ENCODE measurements at places on chromosomes 16 and 17. TPM values are rescaled to one million over a fixed set of nuclear protein-coding genes. Genes with fewer than 3 reads are reported as not detected.

The OR3A3 gene
- not detected for polyA plus RNA-seq

The IL17C gene
- not detected for polyA plus RNA-seq

The ARL16 gene
- polyA plus RNA-seq, result 44.4 TPM

The RAMP2 gene
- 178 TPM for polyA plus RNA-seq

The FZD2 gene
- 1.3 TPM for polyA plus RNA-seq

The NTN1 gene
- 2.0 TPM for polyA plus RNA-seq

The TBC1D3K gene
- not detected for polyA plus RNA-seq

The IGSF6 gene
- polyA plus RNA-seq, result 0.32 TPM

The ACTG1 gene
- 1,930 TPM for polyA plus RNA-seq

The TSPAN10 gene
- polyA plus RNA-seq, result 0.86 TPM

The MYH1 gene
- polyA plus RNA-seq, result not detected

The STXBP4 gene
- 8.5 TPM for polyA plus RNA-seq

The RCVRN gene
- 0.10 TPM for polyA plus RNA-seq

The ZFP3 gene
- polyA plus RNA-seq, result 1.0 TPM

The GNAO1 gene
- polyA plus RNA-seq, result 5.4 TPM

The KRTAP9-1 gene
- not detected for polyA plus RNA-seq

The VAT1L gene
- polyA plus RNA-seq, result 0.22 TPM

The NEUROD2 gene
- 0.01 TPM for polyA plus RNA-seq

The GGT6 gene
- polyA plus RNA-seq, result 20.3 TPM

The SERPINF2 gene
- polyA plus RNA-seq, result 11.9 TPM

The EIF3CL gene
- polyA plus RNA-seq, result 54.1 TPM

The ZPBP2 gene
- not detected for polyA plus RNA-seq

The NOXO1 gene
- polyA plus RNA-seq, result 0.15 TPM

The NUPR1 gene
- polyA plus RNA-seq, result 189 TPM

The KCNH4 gene
- polyA plus RNA-seq, result 0.06 TPM

The PDILT gene
- 9.2 TPM for polyA plus RNA-seq

The KRTAP1-1 gene
- not detected for polyA plus RNA-seq

The GRIN2A gene
- polyA plus RNA-seq, result 0.03 TPM

The SDR42E2 gene
- not detected for polyA plus RNA-seq

The MT4 gene
- not detected for polyA plus RNA-seq

The DPEP2NB gene
- polyA plus RNA-seq, result not detected

The SYT17 gene
- polyA plus RNA-seq, result 1.7 TPM

The AATK gene
- 5.2 TPM for polyA plus RNA-seq

The ABI3 gene
- 1.7 TPM for polyA plus RNA-seq

The PERCC1 gene
- polyA plus RNA-seq, result not detected

The KRTAP2-2 gene
- polyA plus RNA-seq, result not detected

The BAIAP3 gene
- polyA plus RNA-seq, result 2.7 TPM

The FN3K gene
- polyA plus RNA-seq, result 14.1 TPM

The CRYBA1 gene
- not detected for polyA plus RNA-seq

The KRT23 gene
- polyA plus RNA-seq, result 0.89 TPM

The CAPNS2 gene
- not detected for polyA plus RNA-seq

The NUP88 gene
- 45.0 TPM for polyA plus RNA-seq

The SRL gene
- polyA plus RNA-seq, result 0.48 TPM

The KRT24 gene
- 0.79 TPM for polyA plus RNA-seq

The FBXW10 gene
- polyA plus RNA-seq, result 0.05 TPM

The TPPP3 gene
- 16.8 TPM for polyA plus RNA-seq

The RPAIN gene
- 31.7 TPM for polyA plus RNA-seq

The TEKT1 gene
- not detected for polyA plus RNA-seq

The BLMH gene
- 18.1 TPM for polyA plus RNA-seq

The MT1A gene
- 1,254 TPM for polyA plus RNA-seq

The PRSS8 gene
- polyA plus RNA-seq, result 11.2 TPM

The CD7 gene
- 1.6 TPM for polyA plus RNA-seq

The BCL6B gene
- polyA plus RNA-seq, result 23.0 TPM

The TBC1D3E gene
- polyA plus RNA-seq, result not detected

The CPNE7 gene
- polyA plus RNA-seq, result not detected
